ENCODE measurements at places on chromosomes 4 and X. TPM values are rescaled to one million over a fixed set of nuclear protein-coding genes. Genes with fewer than 3 reads are reported as not detected.

DNA sequence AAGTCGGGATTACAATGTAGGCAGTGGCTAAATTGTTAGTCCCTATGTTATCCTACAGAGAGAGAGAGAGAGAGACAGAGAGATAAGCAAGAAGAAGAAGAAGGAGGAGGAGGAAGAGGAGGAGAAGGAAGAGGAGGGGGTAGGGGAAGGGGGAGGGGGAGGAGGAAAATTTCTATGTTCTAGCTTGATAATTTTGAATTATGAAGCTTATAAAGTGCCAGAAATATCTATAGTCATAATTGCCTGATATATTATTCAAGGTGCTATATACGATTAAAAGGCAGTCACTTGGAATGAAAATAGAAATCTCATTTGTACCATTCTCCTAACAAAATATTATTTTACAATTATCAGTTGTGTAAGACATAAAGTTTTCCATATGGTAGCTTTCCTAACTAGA lies 122.4 kb upstream of the PRR32 start:
- DNase-seq, result no peak

- no peak for DNase-seq
Observed at GRCh38 chrX:17374619-17375366, at the start of gene NHS. TSS of gene NHS (plus strand) at chrX:17375200. CDS start at chrX:17375758, 558 bp downstream.

GRCh38 chr4:148795156-148795864 lies 353.1 kb upstream of the NR3C2 start:
- DNase-seq, result no peak

GRCh38 chrX:105260291-105261043 lies 40.0 kb upstream of the TEX13A start:
- no peak for DNase-seq

GRCh38 chr4:178917756-178918155 lies 1475.5 kb upstream of the AGA start:
- DNase-seq, result no peak

DNA sequence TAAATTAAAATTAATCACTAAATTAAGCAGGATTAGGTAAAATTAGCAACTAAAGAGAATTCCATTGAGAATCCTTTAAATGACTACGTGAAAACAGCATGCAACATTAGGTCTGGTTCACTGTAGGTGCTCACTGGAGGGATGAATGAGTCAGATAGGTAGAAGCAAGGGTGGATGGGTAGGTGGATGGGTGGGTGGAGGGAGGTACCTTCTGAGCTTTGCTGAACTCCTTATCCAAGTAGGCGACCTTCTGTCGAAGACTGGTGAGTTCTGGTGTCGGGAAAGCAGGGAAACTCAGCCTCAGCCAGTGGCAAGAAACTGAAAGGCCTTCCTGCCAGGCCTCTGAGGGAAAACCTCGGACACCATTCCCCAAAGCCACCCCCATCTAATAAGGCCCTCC lies 3.0 kb downstream of the GRIPAP1 start:
- no peak for DNase-seq

- DNase-seq, result no peak
Observed at GRCh38 chrX:149495573-149496071, 9.5 kb downstream of the IDS start.

- DNase-seq, result no peak
Observed at GRCh38 chr4:113539408-113539807, 222.1 kb downstream of the CAMK2D start.

Gene SYTL4
- not detected for total RNA-seq

Gene KLHL5
- 17.7 TPM for total RNA-seq

Gene GAB3
- 3.5 TPM for total RNA-seq
